ENCODE measurements at places on chromosomes 3 and 15. TPM values are rescaled to one million over a fixed set of nuclear protein-coding genes. Genes with fewer than 3 reads are reported as not detected.

- H3K27ac ChIP-seq = no peak overlapping the region
- no peak overlapping the region for H3K4me3 ChIP-seq
- DNase-seq = peak; percentile 33
- H3K36me3 ChIP-seq = no peaks in the 10 kb centered on the region
Measured at GRCh38 chr3:38643090-38643489, 6.4 kb downstream of the SCN5A start.

GRCh38 chr3:18559331-18559842, 134.2 kb upstream of the SATB1 start:
- no peaks in the 10 kb centered on the region for H3K27me3 ChIP-seq

Gene GOLGA8T
- 1.5 TPM for total RNA-seq

DNA sequence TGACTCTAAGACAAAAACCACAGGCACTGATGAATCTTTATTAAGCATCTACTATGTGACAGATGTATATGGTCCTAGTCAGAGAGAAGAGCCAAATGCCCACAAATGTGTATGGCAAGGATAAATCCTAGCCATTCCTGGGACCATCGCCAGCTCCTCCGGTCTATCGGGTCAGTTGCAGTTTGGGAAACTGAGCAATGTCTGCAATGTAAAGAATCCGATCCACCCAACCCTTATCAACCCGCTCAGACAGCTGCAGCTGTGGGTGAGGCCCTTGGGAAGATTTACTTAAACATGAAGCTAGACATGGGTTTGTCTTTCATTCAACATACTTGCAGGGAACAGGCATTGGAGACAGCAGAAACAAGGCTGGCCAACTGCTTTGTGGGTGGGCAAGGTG, 40.5 kb upstream of the CDV3 start:
- no peaks in the 10 kb centered on the region for H3K27me3 ChIP-seq
- H3K36me3 ChIP-seq = no peaks in the 10 kb centered on the region
- H3K4me1 ChIP-seq = no peaks in the 10 kb centered on the region
- no peak overlapping the region for H3K4me3 ChIP-seq
- DNase-seq = no peak
- H3K27ac ChIP-seq = no peak overlapping the region

DNA sequence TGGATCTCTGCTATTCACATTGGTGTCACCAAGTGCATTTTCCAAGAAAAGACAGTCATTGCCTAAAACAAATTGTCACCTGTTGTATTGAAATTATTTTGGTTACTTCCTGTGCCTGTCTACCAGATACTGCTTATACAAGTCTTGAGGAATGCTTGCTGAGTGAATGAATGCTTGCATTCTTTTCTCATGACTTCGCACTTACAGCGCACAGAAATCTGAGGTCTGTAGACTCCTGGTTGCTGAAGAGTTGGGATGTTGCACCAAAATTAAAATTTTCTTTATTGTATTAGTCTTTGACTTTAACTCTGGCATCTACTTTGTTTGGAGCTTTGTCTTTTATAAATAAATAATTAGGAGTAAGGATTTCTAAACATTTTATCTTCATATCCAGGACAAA, 28.4 kb downstream of the SH3GL3 start:
- DNase-seq = no peak
- peaks cover 13% of the 10 kb centered on the region for H3K4me1 ChIP-seq
- no peaks in the 10 kb centered on the region for H3K27me3 ChIP-seq
- no peaks in the 10 kb centered on the region for H3K36me3 ChIP-seq
- H3K27ac ChIP-seq = no peak overlapping the region

DNA sequence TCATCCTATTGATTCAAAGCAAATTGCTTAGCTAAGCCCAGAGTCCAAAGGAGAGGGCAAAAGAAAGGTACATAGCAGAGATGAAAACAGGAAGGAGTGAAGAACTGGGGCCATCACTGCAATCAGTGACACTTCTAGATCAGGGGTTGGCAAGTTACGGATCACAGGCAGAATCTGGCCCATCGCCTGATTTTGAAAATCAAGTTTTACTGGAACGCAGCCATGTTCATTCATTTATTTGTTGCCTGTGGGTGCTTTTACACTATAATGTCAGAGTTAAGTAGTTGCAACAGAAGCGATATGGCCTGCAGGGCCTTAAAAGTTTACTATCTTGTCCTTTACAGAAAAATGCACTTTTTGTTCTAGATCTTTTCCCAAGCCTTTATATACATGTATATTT, 271.7 kb upstream of the TOPAZ1 start:
- no peak overlapping the region for H3K4me3 ChIP-seq
- DNase-seq = no peak
- peaks cover 26% of the 10 kb centered on the region for H3K4me1 ChIP-seq
- H3K36me3 ChIP-seq = no peaks in the 10 kb centered on the region

DNA sequence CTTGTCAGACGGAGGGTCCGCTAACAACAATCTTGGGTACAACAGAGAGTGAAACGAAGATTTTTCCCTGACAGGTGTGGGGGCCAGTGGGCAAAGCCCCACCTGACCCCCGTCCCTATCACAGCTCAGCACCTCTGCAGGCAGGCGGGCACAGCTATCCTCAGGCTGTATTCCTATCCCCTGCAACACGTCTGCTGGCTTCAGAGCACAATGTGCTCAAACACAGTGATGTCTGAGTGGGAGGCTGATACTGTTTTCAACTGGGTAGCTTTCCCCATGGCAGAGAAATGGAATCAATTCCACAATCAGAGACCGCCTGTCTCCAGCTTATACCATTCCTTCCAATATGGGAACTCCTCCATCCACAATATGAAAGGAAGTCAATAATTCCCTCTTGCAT, 28.0 kb downstream of the TLE3 start:
- peaks cover 84% of the 10 kb centered on the region for H3K36me3 ChIP-seq
- no peak overlapping the region for H3K27ac ChIP-seq
- peaks cover 4% of the 10 kb centered on the region for H3K4me1 ChIP-seq

Gene LSAMP
- total RNA-seq = 3.8 TPM

Gene COL8A1
- total RNA-seq = 0.99 TPM

DNA sequence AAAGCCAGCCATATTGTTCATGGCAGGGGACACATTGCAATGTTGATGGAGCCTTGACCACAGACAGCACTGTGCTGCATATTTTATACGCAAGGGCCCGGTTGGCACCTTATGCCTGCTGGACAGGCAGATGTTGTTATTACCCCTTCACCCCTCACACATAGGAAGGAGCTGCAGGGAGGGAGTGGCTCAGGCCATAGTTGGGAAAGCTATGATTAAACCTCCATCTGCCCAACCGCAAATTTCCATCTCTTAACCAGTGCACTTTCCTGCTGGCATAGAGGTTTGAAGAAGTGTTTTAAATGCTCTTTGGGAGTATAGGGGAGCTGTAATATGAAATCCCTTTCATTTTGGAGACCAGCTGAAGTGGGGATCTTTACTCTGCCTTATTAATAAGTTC, 224.7 kb downstream of the CACNA2D3 start:
- no peak overlapping the region for H3K4me3 ChIP-seq
- no peaks in the 10 kb centered on the region for H3K27me3 ChIP-seq
- H3K36me3 ChIP-seq = no peaks in the 10 kb centered on the region
- H3K27ac ChIP-seq = no peak overlapping the region

Gene DIPK2A
- total RNA-seq = 28.9 TPM

DNA sequence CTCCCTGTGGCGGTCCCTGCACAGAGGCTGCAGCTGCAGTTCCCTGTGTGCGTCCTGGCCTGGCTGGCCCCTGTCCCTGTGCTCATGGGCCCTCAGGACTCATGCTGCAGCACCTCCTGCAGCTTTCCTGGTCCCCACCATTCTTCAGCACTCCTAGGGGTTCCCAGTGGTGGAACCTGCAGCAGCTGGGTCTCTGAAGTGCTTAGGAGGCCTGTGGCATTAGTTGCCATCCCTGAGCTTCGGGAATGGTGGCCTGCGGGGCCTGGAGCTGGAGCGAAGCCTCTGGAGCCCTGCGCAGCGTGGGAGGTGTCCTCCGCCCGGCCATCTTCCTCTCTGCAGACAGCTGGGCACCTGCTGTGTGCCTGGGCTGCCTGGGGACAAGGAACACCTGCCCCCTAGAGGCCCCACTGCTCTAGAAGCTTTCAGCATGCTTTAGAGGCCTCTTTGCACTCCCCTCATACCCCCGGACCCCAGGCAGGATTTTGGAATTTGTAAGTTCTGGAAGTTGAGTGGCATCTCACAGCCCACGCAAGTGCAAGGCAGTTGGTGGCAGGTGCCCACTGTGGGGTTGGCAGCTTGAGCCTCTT, 13.1 kb downstream of the PLXNA1 start:
- H3K27ac ChIP-seq = no peak overlapping the region
- DNase-seq = no peak
- H3K4me1 ChIP-seq = no peaks in the 10 kb centered on the region
- H3K4me3 ChIP-seq = no peak overlapping the region
- H3K36me3 ChIP-seq = no peaks in the 10 kb centered on the region

Gene STAC
- total RNA-seq = 18.1 TPM

Gene TIPARP
- total RNA-seq = 5.5 TPM

Gene ITGB5
- 251 TPM for total RNA-seq

- peaks cover 28% of the 10 kb centered on the region for H3K27me3 ChIP-seq
- no peaks in the 10 kb centered on the region for H3K36me3 ChIP-seq
- peaks cover 9% of the 10 kb centered on the region for H3K4me1 ChIP-seq
- H3K27ac ChIP-seq = no peak overlapping the region
Measured at GRCh38 chr15:41881920-41882688, 11.7 kb downstream of the SPTBN5 start.

Gene ADGRG7
- not detected for total RNA-seq

- no peak overlapping the region for H3K27ac ChIP-seq
- H3K27me3 ChIP-seq = no peaks in the 10 kb centered on the region
- no peaks in the 10 kb centered on the region for H3K4me1 ChIP-seq
- H3K4me3 ChIP-seq = no peak overlapping the region
- H3K36me3 ChIP-seq = no peaks in the 10 kb centered on the region
- DNase-seq = no peak
Measured at GRCh38 chr3:118186051-118186450, 848.6 kb downstream of the IGSF11 start.

DNA sequence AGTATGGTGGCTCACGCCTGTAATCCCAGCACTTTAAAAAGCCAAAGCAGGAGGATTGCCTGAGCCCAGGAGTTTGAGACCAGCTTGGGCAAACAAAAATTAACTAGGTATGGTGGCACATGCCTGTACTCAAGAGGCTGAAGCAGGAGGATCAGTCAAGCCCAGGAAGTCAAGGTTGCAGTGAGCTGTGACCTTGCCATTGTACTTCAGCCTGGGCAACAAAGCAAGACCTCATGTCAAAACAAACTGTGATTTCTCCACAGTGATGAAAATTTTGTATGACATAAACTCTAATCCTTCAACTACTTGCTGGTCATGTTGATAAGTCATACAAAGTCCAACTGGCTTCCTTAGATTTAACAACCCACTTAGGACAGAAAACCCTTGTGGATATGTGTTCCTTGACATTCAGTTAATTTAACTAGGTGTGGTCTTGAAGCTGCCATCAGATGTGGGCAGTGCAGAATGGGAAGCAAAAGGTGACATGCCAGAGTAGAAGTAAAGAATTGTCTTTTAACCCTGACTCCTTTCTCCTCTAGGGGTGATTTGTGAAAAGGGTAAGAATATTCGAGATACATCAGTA, 263.3 kb downstream of the PTPRG start:
- DNase-seq = no peak
- peaks cover 2% of the 10 kb centered on the region for H3K4me1 ChIP-seq
- no peak overlapping the region for H3K27ac ChIP-seq
- H3K36me3 ChIP-seq = no peaks in the 10 kb centered on the region
- no peak overlapping the region for H3K4me3 ChIP-seq

DNA sequence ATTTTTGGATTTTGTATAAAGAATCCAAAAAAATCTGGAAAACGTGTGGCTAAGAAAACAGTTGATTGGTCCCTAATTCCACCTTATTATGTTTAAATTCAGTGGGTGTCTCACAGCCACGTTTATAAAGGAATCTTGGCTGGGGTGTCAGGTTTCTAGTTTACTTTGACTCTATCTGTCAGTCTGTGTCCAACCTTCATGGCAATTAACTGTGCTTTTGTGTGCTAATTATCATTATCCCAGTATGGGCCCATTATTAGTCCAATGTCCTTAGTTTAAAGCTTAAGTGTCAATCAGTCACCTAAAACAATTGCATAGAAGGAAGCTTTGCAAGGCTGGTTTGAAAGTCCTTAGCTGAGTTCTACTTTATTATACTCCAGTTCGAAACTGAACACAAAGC, 3.7 kb upstream of the CNTN4 start:
- no peaks in the 10 kb centered on the region for H3K36me3 ChIP-seq
- no peak overlapping the region for H3K27ac ChIP-seq
- DNase-seq = no peak
- H3K4me1 ChIP-seq = 0 out of 2 replicates have a peak, but pooled peaks cover 7% of the 10 kb centered on the region
- peaks cover 29% of the 10 kb centered on the region for H3K27me3 ChIP-seq
- H3K4me3 ChIP-seq = no peak overlapping the region

DNA sequence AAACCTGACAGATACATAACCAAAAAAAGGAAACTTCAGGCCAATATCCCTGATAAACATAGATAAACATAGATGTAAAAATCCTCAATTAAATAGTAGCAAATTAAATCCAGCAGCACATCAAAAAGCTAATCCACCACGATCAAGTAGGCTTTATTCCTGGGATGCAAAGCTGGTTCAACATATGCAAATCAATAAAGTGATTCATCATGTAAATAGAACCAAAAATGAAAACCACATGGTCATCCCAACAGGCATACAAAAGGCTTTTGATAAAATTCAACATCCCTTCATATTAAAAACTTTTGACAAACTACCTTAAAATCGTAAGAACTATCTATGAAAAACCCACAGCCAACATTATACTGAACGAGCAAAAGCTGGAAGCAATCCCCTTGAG, 882.2 kb downstream of the NTRK3 start:
- no peak overlapping the region for H3K4me3 ChIP-seq
- no peaks in the 10 kb centered on the region for H3K36me3 ChIP-seq
- no peak overlapping the region for H3K27ac ChIP-seq
- no peaks in the 10 kb centered on the region for H3K4me1 ChIP-seq
- no peak for DNase-seq
- no peaks in the 10 kb centered on the region for H3K27me3 ChIP-seq

Gene LCTL
- 6.4 TPM for total RNA-seq

GRCh38 chr3:5134019-5134391, 11.9 kb downstream of the ARL8B start:
- no peaks in the 10 kb centered on the region for H3K36me3 ChIP-seq
- no peaks in the 10 kb centered on the region for H3K27me3 ChIP-seq
- peaks cover 11% of the 10 kb centered on the region for H3K4me1 ChIP-seq
- no peak overlapping the region for H3K4me3 ChIP-seq
- DNase-seq = no peak

- no peak overlapping the region for H3K4me3 ChIP-seq
- peaks cover 4% of the 10 kb centered on the region for H3K4me1 ChIP-seq
- no peaks in the 10 kb centered on the region for H3K27me3 ChIP-seq
- no peak for DNase-seq
- H3K27ac ChIP-seq = no peak overlapping the region
Measured at GRCh38 chr3:63639806-63640205, 12.7 kb upstream of the SNTN start.

DNA sequence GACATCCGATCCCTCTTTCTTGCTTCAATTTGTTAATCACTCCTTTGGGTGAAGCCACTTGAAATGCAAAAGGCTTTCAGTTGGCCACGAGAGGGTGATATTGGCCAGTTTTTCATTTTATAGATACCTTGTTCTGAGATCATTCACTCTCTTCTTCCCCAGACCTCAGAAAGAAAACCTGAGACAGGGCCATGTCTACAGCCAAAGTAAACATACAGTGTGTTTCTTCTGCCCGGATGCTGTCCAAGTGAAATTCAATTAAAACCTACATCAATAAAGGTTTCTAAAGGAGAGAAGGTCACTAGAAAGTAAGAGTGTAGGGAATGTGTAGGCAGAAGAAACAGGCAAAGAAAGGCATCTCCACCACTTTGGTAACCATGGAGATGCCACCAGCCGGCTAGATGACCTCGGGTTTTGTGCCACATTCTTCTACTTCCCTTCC, 39.5 kb upstream of the FMN1 start:
- H3K4me3 ChIP-seq = no peak overlapping the region
- H3K27me3 ChIP-seq = no peaks in the 10 kb centered on the region
- no peak overlapping the region for H3K27ac ChIP-seq
- no peak for DNase-seq

Gene TMEM108
- 14.3 TPM for total RNA-seq
